ENCODE measurements at places on chromosomes 7 and 10.

DNA sequence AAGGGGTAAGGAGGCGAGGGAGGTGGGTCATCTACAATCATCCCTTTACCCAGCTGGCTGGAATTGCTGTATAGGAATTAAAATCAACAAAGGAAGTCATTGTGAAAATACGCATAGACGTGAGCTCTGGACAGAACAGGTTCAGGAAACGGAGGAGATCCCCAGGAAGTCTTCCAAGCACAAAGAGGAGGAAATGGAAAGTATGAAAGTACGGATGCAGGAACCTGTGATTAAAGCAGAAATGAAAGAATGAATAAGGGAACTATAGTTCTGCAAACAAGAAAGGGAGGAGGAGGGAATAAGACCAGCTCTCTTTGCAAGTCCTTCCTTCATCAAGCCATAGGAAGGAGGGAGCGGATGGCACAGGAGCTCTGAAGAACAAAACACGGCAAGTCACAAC lies 61.8 kb downstream of the PYROXD2 start:
- no peak for DNase-seq

DNA sequence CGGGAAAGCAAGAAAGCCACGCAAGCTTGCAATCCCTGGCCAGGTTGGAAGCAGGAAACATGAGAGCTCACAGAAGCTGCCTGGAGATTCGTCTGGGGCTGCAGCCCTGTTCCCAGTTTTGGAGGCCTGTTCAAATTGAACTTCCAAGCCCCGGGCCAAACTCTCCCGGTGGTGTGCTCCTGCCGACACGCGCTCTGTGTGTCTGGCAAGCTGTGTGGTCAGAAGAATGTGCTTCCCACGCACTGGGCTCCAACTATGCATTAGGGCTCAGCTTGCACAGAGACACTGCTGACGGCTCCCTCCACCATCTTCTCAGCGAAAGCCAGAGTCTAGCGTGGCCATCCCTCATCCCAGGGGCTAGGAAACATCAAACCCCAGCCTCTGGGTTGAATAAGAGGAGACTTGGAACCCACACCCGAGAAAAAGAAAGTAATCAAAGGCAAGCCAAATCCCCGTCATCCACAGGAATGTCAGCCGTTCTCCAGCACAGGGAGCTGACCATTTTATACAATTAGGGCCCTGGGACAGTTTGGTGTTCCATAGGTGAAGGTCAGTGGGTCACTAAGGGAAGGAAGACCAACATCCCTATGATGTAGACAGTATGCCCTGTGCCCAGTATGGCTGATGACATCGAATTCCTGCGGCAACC lies 107.2 kb downstream of the FGFR2 start:
- no peak for DNase-seq

GRCh38 chr7:1223196-1223981 lies 9.3 kb upstream of the UNCX start:
- no peak for DNase-seq

GRCh38 chr10:36301539-36301938 lies 659.4 kb upstream of the FZD8 start:
- DNase-seq: no peak

DNA sequence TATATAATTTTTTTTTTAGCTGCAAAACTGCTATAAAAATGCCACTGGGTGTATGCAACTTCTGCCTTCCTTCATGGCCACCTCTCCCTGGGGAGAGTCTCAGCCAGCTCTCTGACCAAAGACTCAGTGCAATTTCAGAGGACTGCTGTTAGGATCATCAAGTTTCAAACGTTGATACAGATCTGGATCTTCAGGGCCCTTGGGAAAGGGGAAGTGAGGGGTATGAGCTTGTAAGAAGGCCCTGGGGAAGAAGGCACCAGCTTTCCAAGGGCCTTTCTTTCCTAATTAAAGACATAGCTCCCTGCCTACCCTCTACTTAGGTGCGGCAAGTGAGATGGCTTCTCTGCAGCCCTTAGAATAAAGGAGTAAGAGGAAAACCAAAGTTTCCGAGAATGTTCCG lies 130.4 kb downstream of the CUL2 start:
- DNase-seq: no peak

DNA sequence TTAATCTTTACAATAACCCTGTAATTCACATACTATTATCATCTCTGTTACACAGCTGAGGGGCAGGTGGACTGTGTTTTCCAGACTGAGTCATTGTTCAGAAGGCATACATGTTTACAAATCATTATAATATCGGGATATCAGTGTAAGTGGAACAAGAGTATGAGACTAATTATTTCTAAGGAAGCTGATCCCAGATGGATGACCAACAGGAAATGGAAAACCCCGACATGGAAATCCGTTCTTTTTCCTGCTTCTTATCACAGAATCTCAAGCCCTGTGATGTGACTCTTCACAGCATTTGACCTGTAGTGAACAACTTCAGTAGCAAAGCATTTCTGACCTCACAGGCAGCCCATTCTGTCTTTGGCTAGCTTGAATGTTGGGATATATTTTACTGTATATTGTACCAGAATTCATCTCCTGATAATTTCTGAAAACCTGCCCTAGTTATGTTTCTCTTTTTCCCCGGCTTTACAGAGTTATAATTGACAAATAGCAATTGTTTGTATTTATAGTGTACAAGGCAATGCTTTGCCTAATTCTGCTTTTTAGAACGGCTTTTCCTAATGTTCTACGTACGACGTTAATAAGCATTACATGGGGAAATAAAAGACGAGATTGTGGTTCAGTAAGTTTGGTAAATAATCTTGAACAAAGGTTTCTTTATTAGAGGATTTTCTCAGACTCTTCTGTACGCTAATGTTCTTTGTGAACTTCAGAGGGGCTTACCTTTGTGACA lies 78.6 kb upstream of the SYPL1 start:
- DNase-seq: no peak

DNA sequence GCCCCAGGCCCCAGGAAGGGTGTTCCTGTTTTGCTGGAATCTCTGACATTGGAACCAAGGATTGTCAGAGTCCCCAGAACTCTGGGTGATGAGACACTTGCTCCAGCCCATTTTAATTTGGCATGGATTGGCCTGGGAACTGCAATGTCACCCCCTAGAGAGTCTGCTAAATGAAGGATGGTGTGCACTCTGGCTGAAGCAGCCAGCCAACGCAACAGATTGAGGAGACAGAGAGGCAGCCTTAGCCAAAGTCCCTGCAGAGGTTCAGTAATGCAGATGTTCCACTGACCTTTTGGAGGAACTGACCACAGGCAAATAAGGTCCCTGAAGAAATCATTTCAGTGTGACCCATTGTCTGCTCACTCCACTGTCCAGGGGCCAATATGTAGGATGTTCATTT lies 13.4 kb downstream of the LRRC18 start:
- DNase-seq: no peak

DNA sequence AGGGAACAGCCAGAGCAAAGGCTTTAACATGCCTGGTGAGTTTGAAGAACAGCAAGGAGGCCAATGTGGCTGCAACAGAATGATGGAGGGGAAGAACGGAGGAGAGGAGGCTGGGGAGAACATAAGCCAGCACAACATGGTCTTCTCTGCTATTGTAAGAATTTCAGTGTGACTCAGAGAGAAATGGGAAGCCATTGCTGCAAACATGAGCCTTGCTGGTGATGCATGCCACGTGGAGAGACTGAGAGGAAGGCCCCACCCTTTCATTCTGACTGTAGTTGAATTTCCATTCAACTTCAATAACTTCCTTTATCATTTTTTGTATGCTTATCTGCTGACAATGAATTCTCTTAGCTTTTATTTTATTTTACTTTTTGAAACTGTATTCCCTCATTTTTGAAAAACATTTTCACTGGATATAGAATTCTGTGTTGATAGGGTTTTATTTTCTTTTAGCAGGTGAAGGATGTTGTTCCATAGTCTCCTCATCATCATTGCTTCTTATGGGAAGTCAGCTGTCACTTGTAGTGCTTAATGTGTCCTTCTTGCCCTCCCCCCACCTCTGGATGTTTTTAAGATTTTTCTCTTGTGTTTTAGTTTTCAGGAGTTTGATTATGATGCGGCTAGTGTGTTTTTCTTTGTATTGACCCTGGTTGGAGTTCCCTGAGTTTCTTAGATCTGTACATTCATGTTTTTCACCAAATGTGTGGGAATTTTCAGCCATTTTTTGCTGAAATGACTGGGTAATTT lies 46.4 kb upstream of the LEP start:
- DNase-seq: peak; percentile 9

- no peak for DNase-seq
Observed at GRCh38 chr7:119640326-119640725, 632.6 kb upstream of the KCND2 start.

DNA sequence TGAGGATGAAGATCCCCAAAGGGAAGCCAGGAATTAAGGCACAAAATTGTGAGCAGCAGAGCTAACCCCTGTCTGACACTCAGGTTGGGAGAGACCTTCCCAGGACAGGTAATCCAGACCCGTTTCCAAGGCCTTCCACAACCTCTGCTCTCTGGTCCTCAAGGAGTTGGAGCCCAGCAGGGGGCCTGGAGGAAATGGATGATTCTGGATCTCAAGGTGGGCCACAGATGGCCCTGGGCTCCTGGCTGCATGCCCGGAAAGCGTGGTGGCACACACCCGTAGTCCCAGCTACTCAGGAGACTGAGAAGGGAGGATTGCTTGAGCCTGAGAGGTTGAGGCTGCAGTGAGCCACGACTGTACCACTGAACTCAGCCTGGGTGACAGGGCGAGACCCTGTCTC lies 42.3 kb downstream of the DPYSL4 start:
- no peak for DNase-seq

DNA sequence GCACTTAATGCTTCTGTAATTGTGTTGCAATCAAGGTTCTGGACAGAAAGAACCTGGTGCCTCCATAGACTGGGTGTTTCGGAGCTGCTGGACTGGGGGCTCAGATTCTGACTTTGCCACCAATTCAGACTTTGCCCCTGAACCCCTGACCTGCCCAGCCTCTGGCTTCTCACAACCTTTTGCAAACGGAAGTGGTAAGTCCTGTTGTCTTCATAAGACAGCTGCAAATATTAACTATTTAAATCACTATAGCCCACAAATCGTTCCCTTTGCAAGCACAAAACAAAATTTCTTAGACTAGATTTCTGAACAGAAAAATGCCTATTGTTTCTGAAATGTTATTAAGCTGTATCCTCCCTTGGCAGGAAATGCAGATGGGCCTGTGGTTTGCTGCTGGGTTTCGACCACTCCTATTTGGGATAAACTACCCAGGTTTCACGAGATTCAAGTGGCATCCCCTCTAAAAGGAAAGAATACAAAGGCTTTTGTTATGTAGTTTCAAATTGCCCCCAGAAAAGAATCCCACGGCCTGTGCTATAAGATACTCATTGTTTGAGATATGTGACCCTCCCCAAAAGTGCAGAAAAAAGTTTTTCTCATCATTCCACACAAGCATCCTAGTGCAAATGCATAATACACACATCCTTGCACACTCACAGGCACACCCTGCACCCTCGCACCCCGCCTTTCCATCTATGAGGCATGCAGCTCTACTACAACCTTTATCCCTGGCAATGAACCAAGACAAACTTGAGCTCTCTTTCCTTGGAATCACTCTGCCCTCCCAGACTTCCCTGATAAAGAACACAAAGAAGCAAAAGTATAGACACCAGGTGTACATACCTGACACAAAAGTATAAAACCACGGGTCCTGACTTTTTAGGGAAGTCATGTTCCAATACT lies 209.1 kb downstream of the PRPF18 start:
- DNase-seq: no peak

DNA sequence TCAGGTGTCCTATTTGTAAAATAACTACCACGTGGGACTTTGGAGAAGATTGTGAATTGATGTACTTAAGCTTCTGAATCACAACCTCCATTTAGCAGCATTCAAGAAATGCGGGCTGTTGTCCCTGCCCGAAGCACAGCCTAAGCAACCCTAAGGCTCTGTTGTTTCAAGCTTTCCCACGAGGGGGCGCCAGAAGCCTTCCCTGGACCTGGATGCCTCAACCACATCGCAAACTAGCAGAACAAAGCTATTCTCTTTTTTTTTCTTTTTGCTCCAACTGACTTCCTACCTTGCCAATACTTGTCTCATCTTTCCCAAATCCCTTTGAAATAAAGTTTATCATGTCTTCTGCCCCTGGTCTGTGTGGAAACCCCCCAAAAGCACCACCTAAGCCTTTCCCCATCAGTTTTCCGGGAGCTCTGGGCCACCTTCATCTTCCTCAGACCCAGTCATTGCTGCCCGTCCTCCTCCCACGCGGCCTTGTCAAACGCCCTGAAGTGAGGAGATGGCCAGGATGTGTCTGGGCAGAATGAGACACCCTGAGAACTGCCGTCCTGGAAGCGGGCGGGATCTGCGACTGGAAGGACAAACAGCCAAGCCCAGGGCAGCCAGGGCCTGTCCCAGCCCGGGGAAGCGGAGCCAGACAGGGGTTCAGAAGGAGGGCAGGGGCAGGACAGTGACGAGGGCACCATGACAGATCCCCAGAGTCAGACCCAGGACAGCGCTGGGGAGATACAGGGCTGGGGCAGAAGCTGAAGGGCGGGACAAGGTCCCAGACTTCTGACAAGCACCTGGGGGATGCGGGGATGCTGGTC lies 112.7 kb downstream of the SLIT1 start:
- peak; percentile 83 for DNase-seq

DNA sequence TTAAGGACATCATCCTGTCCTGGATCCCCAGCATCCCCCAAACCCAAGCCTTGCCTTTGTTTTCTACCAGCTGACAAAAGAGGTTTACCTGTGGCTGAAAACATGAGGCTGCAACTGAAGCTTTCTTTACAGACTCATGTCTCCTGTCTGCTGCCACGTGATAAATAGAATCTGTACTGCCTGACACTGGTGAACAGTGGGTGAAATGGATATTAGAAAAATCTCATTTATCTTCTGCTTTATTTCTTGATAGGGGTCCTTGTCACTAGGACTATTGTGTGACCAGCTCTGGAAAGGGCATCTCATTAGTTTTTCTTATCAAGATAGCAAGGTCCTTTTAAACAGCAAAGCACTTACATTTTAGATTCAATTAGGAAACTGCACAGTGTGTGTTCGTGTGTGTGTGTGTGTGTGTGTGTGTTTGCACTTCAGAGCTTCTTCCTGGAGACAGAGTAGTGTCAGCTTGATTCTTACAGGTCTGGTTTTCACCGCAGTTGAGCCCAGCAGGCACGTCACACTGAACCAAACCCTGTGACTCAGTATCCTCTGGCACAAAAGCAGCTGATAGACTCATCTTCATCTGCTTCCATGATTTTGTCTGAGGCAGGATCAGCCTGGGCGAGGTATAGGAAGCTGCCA lies 373.5 kb upstream of the CELF2 start:
- DNase-seq: no peak

DNA sequence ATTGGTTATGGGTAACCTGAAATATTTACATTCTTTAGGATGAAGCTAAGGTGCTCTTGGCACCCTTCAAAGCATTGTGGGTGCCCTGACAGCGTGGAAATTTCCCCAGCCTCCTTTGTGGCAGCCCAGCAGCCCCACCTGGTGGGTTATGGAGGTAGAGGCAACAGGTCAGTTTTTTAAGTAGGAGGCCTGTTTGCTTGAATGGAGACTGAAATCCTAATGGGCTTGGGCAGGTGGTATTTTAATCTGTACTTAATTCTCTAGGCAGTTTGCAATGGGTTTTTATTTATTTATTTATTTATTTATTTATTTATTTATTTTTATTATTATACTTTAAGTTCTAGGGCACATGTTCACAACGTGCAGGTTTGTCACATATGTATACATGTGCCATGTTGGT lies 139.4 kb downstream of the EPC1 start:
- peak; percentile 63 for DNase-seq

Measured in activated CD4-positive, alpha-beta T cell treated with anti-CD3 and anti-CD28 coated beads, Interleukin-2, amount 50 U/mL, for 16 hours (primary cell).